ENCODE measurements at places on chromosomes 3 and 15.

DNA sequence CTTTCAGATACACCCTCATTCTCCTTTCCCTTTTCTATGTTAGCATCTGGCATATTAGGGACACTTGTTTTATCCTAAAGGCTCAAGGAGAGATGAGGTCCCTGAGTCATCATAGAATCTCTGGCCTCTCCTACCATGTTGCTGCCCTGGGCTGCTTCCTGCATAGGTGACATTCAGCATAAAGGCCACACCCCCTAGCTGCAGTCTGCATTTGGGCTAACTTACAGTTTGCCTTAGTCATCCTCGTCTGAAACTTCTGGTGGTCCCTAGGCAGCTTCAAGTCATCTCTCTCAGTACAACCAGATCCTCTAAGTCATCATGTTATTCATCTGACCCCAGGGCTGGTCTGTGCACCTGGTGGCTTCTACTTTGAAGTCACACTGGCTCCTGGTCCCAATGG, 982.7 kb upstream of the NR2F2 start:
- DNase-seq = no peak

GRCh38 chr15:65812916-65813315, 20.8 kb upstream of the DENND4A start:
- DNase-seq = no peak

DNA sequence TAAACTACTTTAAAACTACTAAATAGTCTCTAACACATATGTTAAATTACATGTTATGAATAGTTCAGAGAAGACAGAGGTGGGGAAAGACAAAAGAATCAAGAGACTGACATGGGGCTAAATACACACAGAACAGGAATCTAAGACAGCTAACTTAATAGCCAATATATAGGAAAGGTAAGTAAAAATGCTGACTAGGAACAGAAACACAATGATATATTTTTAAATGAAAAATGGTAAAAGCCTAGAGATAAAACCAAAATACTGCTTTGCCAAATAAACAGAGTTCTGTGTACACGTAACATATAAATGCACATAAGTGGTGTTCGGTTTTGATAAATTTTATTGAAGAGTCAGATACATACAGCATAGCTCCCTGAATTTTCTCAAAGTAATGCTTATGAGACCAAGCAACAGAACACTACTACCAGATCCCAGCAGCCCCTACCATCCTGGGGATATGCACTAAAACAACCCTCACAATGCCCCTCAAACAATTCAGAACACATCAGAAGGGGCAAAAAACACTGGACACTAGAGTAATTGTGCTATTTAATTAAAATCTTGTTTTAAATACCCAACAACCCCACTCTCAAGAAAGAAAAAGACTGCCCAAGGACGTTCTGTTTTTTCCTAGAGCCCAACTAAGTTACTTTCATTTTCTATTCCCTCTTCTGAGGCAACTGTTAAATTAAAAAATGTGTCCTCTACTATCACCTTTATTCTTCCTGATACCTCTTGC, 121.1 kb downstream of the ADAM10 start:
- DNase-seq = no peak

DNA sequence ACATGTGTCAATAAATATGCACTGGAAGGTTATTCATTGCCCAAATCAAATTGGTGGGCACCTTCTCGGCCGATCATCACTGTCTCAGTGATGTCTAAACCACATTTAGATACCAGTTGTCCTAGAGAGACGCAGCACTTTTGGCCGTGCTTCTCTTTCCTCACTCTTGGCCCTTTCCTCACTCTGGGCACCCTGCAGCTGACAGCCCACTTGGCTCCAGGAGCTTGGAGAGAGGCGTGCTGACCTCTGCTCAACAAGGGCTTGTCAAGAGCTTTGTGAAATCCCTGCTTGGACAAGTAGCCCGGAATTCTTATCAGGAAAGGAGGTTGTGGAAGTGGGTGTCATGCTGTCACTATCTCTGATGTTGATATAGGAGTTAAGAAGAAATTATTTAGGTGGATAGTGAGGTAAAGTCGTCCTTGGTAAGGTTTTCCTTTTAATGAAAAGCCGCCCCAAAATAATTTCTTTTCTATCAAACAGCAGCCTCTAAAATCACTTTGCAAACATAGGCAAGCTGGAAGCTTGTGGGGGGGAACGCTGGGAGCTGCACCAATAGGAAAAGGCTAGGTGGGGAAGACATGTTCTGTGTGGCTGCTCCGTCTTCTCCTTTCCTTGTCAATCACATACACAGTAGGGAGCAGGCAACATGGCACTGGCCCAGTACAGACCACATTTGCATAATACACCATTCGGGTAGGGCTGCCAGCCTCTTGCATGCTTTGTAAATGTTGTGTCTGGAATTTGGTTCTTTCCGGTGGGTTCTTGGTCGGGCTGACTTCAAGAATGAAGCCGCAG, 126.8 kb upstream of the UBE3A start:
- DNase-seq = no peak

DNA sequence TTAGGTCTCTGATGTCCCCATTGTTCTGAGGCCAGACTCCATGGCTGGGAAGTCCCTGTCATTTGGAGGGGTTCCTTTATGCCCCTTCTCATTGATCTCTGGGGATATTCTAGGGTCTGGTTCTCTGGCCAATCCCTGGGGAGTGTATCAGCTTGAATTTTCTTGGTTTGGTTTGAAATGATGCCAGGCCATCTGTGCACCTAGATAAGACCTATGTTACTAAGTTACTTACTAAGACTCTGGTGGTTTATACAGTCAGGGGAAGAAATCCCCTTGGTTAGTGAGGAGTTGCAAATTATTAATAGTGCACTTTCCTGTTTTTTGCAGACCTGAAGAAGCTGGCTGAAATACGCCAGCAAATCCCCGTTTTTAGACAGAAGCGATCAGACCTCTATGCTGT, 20.3 kb downstream of the NIT2 start:
- no peak for DNase-seq

GRCh38 chr3:160691151-160691550, 14.2 kb downstream of the ARL14 start:
- no peak for DNase-seq

DNA sequence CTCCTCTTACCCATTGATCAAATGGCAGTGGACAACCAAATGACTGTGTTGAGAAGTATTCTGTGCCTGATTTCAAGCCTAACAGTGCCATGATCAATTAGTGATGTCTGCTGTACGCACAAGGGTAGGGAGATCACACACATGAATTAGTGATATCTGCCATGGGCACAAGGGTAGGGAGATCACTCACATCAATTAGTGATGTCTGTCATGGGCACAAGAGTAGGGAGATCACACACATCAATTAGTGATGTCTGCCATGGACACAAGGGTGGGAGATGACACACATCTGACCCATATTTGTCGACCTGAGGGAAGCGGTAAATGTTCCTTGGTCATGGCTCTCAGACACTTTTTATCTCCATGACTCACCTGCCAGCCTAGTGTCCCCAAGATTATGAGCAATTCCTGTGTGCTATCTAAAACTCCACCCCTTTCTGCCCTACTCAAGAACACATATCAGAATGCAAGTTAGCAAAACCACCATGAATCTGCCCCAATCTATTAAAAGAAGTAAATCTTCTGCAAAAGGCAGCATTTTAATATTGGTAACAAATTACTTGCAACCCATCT, 165.0 kb downstream of the NTRK3 start:
- no peak for DNase-seq

DNA sequence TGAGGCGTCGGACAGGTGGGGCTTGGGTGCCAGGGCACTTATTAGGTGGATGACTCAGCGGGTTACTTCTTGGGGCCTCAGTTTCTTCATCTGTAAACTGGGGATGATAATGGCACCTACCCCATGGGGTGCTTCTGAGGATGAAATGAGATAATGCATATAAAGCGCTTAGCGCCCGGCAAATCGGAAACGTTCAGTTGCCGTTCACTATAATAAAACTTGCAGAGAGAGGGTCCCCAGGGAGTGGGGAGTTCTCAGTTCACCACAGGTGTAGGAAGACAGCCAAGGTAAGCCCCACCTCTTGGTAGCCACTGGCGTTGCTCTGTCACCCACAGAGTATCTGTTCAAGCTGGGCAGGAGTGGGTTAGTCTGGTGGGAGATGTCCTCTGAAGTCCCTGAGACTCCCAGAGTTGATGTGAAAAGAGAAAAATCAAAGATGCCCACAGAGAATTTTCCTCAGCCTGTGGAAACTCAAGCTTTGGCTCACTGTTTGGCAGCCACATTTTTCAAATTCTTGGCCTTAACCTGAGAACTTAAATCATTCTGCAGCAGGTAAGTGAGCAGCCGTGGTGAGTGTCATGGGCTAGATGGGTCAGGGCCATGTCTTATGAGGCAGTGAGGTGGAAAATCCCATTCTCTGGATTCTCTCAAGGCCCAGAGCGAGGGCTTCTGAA, 221.5 kb upstream of the BHLHE40 start:
- no peak for DNase-seq

GRCh38 chr15:42737529-42738328, 801 bp upstream of the CDAN1 start:
- DNase-seq = no peak

DNA sequence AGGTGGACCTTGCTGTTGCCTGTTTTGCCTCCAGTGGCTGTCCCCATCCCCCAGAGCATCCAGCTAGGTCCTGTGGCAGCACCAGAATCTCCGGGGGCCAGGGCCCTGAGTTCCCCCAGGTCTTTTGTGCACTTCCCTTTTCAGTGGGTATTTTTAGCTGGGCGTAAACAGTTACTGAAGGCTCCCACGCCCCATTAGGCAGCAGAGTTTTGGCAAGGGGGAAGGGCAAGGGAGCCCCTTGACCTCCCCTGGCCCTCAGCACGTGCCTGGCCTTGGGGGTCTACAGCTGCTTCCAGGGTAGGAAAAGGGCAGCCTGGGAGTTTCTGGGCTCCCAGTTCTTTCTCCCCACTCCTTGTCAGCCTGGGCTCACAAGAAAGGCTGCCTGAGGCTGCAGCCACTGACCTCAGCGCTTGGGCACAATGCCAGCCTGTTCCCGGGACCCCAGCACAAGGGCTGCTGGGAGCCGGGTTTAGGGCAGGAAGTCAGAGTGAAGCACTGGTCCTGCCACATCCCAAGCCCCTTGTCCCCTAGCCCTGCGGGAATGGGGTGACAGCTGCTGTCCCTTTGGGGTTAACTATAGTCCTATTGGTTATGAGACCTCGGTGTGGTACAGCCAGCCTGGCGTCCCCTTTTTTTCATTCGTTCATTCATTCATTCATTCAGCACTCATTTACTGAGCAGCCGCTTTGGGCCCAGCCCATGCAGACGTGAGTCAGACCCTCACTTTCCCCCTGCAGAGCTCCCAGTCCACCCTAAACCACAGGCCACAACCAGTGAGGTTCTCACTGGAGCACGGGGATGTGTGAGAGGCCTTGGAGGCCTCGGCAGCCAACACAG, 8.4 kb downstream of the CSK start:
- DNase-seq = no peak

GRCh38 chr15:63350178-63350621, 31.4 kb downstream of the CA12 start:
- DNase-seq = no peak

- DNase-seq = no peak
Observed at GRCh38 chr3:127072971-127073783, 90.3 kb downstream of the PLXNA1 start.

DNA sequence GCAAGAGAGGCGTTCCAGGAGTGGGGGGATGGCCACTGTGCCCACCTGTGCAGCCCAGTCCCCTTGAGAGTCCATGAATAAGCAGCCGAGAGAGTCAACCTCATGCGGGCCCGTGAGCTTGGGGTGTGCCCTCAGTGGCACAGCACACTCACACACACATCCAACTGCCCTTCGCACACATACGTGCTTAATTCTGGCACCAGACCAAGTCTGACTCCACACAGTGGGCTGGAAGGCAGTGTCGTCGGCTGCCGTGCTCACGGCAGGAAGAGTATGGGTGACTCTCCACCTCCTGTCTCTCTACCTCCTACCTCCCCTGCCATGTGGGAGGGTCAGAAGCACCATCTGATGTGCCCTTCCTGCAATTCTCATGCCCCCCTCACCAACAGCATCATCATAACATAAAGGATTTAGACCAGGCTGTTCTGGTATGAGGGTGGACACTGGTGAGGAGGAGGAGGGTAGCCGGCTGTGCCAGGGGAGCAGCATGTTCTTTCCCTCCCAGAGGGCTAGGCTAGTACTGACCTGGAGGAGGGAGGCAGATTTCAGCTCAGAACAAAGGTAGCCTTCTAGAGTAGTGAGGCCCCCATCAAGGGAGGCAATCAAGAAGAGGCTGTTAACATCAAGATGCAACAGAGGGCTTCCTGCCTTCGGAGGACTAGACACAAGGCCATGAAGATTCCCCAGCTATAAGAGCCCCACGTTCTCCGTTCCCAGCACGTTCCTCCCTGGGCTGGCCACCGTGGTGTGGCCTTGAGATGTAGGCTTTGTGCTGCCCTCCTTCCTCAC, 5.3 kb upstream of the STRA6 start:
- no peak for DNase-seq

GRCh38 chr3:123331651-123332050, 117.2 kb downstream of the ADCY5 start:
- no peak for DNase-seq

DNA sequence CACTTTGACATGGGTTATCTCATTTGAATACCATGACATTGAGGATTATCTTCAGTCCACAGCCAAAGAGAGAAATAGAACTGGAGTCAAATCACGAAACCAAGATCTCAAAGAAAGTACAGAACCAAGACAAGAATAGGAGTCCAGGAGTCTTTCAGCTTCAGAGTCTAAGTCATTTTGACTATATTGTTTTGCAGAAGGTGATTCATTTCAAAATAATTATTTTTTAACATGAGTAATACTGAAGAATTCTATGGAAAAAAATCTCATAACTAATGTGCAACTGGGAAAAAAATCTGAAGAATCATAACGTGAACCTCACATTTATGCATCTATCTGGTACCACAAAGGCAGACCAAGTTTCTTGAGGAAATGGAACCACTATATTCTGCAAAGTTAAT, 60.3 kb downstream of the UBE3A start:
- DNase-seq = no peak

DNA sequence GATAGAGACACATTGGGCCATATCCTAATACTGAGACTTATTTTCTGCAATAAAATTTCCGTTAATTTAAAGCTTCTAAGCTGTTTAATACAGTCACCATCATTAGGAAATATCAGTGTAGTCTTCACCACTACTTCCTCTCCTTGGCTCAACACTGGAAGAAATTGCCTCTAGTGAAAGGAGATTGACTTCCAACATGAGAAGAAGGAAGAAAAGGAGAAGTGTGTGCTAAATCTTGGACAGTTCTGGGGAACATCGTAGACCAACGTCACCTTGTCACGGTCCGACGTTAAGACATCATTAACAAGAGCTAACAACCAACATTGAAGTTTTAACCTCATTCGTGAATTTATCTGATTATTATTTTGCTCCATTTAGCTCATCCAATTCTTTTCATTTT, 987.0 kb upstream of the CFAP20DC start:
- DNase-seq = no peak

GRCh38 chr3:52393131-52393807, 51.6 kb downstream of the SEMA3G start:
- no peak for DNase-seq

DNA sequence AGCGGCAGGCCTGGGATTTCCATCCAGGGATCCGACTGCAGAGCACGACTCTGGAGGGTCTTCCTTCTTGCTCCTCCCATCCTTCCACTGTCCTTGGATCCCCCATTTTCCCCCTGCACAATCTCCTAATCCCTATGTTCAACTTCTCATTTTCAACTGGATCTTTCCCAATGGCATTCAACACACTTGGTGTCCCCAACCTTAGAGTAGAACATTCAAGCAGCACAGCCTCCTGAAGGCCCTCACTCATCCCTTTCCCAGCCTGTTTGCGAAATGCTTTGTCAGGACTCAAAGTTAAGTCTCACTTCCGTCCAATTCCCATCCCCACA, 32.3 kb downstream of the RPN1 start:
- DNase-seq = no peak

All from activated CD8-positive, alpha-beta memory T cell treated with anti-CD3 and anti-CD28 coated beads for 4 hours (primary cell).